ENCODE measurements at places on chromosomes 7 and 10.

GRCh38 chr10:98168147-98168546, 33.7 kb downstream of the R3HCC1L start:
- no peak for DNase-seq

DNA sequence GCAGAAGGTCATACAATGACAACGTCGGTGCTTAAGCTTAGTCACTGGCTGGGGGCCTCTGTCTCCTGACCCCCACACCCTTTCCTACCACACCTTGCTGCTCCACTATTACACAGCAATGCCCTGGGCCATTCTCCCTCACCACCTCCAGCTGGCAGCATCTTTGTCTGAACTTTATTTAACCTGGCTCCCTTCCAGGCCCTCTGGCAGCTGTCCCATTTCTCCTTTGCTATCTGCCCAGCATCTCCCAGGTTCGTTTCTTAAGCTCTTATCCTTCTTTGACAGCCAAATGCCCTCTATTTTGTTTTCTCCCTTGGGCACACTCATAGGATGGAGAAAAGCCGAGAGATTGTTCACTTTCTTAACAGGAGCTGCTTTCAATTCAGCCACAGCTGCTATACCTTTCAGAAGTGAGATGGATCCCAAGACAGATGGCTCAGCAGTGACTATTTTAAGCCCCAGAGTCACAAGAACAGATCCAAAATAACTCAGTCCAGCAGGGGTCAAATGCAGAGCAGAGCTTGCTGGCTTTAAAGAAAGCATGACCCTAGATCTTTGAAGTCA, 1277.1 kb upstream of the AUTS2 start:
- no peak for DNase-seq

DNA sequence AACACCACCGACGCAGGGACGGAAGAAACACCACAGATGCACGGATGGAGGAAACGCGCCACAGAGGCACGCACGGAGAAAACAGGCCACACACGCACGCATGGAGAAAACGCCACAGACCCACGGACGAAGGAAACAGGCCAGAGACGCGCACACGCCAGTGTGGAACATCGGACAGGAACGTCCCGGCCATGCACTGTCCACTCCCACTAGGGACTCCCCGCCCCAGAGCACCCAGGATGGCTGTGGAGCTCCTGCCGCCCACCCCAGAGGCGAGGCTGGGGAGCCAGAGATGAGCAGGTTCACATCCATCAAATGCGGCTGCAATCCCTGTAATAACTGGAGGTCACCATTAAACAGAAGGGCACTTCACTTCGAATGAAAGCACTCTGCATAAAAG, 17.3 kb downstream of the DIP2C start:
- DNase-seq, result no peak

GRCh38 chr7:155392726-155393570, 65.0 kb upstream of the EN2 start:
- DNase-seq, result no peak

DNA sequence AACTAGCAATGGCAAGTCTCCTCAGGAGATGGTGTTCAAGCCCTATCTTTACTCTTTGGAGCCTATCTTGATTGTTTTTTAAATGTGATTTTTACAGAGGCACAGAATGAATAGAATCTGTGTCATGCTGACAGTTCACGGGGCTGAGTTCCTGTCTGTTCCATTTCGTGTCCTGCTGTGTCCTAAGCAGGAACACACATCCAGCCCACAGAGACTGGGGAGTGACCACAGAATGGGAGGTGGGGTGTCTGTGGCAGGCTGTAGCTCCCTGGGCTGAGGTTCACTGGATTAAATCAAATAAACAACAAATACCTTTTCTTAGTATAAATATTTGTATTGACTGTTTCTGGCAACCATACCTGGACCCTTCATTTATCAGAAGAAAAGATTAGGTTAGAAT, 73.4 kb upstream of the CARD11 start:
- no peak for DNase-seq

GRCh38 chr7:109930049-109930448, 1160.9 kb upstream of the LRRN3 start:
- no peak for DNase-seq

DNA sequence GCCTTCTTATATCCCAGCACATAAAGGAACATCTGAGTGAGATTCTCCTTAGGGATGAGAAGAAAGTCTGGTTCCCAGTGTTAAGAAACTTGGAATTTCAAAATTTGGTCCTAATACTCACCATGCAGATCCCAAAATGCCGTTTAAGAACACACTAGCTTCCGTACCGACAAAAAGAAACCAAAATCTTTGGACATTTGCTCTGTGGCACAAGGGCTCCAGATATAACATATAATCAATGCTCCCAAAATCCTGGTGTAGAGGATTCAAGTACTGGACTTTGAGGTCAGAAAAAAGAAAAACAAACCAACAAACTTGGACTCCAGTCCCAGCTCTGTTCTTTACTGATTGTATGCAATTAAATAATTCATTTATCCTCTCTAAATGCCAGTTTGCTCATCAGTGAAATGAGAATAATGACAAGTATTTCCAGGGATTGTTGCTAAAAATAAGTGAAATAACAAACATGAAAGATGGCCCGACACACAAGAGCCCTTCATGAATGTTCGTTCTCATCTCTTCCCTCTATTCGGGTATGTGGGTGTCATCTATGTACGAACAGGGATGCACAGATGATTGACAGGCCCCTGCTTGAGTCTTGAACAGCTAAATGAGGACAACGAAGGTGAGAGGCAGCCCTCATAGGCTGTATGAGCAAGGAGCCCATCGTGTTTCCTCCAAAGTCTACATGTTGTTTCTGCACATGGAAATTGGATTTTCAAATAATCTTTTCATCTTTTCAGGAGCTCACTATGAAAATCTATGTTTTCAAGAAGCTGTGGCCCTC, 48.6 kb upstream of the NEBL start:
- DNase-seq, result no peak

DNA sequence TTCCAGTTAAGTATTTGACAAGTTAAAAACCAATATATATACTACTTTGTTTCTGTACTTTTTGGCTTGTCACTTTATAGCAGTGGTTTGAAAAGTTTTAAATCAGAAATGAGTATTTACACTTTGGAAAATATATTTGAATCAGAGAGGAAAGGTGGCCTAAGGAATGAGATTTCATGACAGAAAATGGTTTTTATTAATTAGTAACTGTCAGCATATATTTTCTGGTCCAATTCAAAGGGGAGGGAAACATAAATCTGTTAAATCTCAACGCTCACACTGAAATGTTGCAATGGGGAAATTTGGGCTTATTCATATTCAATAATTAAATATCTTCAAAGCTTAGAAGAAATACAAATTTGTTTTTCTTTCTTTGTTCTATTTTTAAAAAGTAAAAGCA, 100.1 kb downstream of the GRB10 start:
- no peak for DNase-seq

DNA sequence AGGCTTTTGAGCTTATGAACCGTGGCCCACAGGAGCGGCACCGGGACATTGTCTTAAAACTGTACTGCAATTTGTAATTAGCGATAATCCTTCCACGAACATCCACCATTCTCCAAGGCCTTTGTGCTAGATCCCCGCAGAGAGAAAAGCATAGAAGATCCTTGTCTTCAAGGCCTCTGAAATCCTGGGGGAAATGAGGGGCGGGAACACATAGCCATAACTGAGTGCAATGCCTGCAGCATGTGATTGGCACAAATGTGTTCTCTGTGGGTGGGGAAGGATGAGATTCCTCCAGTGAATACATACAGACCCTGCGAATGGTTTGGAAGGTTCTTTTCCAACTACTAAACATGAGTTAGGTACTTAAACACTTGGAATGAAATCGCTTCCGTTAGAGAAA, 25.9 kb upstream of the PROSER2 start:
- DNase-seq, result no peak
